NCI-H82 (cell line): ENCODE measurements at places on chromosomes 5 and 9.

DNA sequence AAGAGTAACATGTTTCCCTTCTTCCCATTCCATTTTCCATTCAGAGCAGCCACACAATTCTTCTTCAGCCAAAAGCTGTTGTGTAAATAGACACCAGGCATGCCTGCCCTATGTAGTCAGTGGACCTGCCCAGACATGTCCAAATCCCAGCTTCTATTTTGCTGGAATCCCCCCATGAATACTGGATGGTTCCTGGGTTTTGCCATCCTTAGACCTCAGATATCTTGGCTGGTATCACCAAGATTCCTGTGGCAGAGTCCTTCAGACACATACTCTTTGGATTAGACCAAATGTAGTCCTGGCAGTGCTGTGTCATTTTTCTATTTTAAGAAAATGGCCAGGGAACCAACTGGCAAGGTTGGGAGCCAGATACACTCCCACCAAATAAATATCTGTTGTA lies 10.3 kb downstream of the FST start:
- DNase-seq: no peak

GRCh38 chr9:21969011-21969940 lies 24.9 kb downstream of the CDKN2A start:
- no peak for DNase-seq

- DNase-seq: no peak
Observed at GRCh38 chr9:72579190-72579589, 57.8 kb downstream of the TMC1 start.

DNA sequence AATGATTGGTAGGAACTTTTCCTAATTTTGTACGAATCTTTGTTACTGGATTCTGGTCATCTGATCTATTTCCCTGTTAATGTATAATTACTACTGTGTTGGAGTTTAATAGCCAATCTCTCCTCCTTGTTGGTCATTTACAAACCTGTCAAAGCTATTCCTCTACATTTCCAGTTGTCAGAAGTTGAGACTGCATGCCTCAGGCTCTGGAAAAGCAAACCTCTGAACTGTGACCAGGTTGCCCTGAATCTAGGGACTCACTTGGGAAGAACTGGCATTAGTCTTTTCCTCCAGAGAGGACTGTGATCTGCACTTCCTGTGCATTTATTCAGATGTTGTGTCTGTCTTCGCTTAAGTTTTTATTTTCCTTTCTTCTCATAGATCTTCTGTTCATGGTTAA lies 16.1 kb downstream of the PDLIM4 start:
- DNase-seq: no peak

GRCh38 chr9:127411122-127411521 lies 13.1 kb upstream of the ZNF79 start:
- DNase-seq: no peak

DNA sequence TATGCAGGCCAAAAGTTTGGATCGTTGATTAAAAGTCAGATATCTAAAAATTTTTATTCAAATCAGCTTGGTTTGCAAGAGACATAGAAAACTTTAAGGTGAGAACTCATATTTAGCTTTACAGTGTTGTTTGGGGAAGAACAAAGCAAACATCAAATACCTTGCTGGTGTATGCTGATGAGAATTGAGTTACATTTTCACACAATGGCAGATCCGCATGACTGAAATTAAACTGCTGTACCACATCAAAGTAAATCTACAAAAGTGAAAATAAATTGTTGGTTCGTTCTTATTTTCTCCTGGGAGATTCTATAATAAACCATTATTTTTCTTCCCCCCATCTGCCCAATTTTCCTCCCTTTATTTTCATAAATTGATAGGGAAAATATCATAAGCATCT lies 198.2 kb upstream of the PCSK5 start:
- DNase-seq: no peak

DNA sequence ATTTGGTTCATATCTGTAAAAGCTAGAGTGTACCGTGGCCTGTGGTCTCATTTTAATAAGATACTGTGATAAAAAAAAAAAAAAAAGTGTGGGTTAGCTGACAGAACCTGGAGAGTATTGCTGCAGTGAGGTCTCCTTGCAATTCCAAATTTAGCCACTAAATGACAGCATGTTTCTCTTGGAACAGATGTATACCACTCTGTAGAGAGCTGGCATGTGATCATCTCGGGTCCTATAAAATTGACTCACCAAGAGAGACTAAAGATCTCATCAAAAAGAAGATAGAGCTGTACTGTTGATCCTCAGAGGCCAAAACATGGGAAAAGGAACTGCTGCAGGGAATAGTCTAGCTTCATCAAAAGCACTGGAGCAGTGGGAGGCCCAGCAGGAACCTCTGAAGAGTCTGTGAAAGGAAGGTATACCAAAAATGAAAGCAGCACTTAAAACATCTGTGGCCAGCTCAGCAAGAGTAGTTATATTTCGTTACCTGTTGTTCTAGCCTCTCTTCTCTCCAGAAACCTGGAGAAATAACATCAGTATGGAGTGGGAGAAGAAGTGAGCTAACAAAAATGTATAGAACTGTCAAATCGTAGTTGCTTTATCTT lies 826.8 kb downstream of the EFNA5 start:
- peak; percentile 17 for DNase-seq

DNA sequence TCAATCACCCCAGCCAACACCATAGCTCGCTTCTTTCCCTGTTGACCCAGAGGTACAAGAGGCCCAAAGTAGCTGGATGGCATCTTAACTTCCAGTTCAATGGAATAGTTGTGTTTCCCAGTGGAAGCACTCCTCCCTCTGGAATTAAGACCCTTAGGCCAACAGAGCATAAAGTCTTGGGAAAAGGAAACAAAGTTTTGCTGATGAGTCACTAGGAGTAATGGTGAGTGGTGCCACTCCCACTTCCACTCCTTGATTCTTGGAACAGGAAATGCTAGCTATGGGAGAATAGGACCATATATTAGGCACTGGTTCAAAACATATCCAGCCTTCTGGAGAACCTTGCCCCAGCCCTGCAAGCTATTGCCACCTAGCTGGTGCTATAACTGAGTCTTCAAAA lies 44.7 kb upstream of the LMX1B start:
- no peak for DNase-seq

DNA sequence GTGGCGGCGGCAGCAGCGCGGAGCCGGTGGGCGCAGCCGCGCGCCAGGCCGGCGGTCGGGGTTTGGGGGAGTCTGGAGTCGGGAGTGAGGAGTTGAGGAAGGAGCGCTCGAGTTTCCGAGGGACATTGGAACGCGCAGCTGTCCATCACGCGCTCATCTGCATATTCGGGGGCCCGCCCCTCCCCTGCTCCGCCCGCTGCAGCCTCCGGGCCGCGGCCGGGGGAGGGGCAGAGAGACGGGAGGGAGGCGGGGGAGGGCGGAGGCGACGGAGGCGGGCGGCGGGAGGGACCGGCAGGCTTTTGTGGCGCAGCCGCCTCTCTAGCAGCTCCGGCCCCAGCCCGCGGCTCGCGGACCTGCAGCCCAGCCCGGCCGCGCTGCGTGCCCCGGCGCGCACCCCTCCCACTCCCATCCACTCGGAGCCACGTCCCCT lies at the start of gene IRX2:
Gene IRX2 (minus strand): TSS at position 86 of the 430 bp plus-strand sequence. CDS start 264 bp downstream, outside the sequence.
- peak; percentile 92 for DNase-seq

GRCh38 chr5:6900247-6901227 lies 187.3 kb downstream of the TENT4A start:
- peak; percentile 88 for DNase-seq

DNA sequence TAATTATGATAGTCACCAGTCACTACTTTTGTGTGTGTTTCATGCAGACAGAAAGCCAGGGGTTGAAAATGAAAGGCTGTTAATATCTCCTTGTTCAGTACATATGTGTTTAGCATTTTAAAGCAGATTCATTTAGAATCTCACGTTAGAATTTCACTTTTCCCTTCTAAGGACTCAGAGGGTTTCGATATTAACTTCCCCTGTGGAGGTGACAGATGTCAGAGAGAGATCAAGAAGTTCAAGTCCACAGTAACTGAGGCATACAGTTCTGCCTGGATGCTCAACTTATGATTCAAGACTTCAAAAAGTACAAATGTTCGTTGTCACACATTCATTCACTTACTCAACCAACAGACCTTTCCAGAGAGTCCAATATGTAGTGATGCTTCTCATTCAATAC lies 251.1 kb downstream of the EBF1 start:
- no peak for DNase-seq

DNA sequence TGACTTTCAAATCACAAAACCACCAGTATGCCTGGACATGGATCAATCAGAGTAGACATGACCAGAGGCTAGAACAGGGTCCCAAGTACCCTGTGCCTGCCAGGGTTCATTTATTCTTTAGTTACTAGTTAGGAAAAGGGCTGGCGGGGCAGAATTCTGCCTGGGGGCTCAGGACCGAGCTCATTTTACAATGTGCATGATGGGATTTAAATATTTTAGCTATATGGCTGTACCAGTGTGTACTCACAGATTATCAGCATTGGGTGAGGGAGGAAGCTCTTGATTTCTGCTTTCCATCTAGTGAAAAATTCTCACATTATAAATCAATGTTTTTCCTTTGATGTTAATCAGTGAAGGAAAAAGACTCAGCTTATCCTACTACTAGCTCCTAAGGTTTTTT lies 1511.1 kb downstream of the EFNA5 start:
- no peak for DNase-seq

DNA sequence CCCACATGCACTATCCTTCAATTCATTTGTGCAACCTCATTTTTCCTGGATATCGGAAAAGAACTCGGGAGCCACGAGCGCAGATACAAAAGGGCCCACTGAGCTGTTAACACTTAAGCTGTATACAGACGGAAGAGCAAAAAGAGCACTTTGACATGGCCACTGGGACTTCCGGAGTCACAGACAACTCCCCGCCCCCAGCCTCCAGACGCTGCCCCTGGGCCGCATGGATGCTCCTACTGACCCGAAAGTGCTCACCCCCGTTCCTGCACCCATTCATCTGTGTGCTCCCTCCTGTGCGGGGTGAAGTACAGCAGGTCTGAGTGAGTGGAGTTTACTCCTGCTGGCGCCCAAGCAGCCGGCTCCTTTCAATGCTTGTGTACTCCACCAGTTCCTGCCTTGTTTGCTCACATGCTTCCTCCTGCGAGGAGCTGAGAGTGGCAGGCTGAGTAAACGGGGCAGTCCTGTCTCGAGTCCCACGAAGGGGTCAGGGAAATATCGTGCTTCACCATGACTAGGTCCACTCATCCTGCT lies 901.0 kb upstream of the CTNND2 start:
- no peak for DNase-seq

DNA sequence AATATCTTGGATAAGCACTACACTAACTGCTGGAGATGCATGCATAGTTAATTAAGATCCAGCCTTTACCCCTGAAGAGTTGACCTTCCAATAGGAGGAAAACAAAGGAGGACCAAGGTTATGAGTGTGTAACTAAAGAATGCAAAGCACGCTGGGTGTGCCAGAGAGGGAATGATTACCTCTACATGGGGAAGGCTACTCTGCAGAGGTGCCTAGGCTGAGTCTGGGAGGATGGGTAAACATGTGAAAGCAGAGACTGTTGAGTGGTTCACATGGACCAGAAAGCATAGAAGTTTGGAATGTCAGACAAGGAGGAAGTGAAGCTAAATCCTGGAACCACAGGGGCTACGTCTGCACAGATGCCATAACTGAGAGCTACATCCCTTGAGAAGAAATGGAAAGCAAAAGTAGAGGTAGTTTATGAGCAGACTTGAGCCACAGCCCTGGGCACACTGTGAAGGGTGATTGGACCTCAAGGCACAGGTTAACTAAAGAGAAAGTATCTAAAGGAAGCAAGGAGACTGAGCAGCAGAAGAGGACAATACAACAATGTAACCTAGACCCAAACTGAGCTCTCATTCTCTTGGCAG lies 176.2 kb downstream of the DENND1A start:
- DNase-seq: no peak

GRCh38 chr9:79700607-79701360 lies 129.0 kb downstream of the TLE4 start:
- no peak for DNase-seq

DNA sequence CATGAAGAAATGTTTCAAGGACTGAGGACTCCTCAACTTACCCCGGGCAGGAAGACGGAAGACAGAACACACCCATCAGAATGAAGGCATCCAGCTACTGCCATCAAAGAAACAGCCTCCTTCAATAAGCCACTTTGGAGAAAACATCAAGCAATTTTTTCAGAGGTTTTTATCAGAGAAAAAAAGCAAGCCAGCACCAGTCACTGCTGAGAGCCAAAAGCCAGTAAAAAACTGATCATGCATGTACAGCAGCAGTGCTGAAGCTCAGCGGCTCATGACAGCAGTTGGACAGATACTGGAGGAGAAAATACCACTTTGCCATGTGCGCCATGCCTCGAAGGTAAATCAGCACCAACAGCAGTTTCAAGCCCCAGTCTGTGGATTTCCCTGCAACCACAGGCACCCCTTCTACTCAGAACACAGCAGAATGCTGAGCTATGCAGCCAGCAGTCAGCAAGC lies 10.1 kb upstream of the ZNF484 start:
- DNase-seq: no peak

GRCh38 chr5:35306716-35307365 lies 76.6 kb upstream of the PRLR start:
- DNase-seq: no peak

DNA sequence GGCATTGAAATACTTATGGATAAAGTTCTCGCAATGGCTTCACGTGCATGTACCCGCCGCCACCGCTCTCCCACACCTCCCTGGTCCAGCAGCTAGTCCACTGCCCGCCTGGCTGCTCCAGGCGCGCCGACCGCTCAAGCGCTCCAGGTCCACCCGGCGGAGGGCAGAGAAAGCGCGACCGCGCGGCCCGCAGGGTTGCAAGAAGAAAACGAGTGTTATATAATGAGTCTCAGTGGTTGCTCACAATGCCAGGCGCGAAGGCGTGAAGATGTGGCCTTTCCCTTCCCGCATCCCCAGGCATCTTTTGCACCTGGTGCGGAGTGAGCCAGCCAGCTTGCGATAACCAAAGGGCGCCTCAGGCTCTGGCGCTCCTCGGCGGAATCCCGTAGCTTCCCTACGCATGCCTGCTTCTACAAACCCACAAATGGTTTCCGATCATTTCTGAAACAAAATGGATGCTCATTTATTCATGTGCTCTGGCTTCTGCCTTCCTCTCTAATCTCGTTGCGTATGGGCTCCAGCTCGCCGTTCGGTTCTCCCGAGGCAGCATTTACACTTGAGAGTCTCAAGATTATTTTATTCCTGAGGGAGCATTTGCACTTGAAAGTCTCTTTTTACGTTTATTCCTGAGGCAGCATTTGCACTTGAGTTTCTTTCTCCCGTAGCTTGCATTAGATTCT lies 25.7 kb downstream of the CDKN2A start:
- no peak for DNase-seq

GRCh38 chr5:89988129-89988810 lies 421.3 kb downstream of the CETN3 start:
- DNase-seq: no peak

- DNase-seq: no peak
Observed at GRCh38 chr9:27394154-27394825, 97.3 kb upstream of the EQTN start.

GRCh38 chr9:17134396-17135294 lies at the start of gene CNTLN:
Gene CNTLN (plus strand): TSS chr9:17135040. CDS start chr9:17135066, 26 bp downstream.
- peak; percentile 90 for DNase-seq

DNA sequence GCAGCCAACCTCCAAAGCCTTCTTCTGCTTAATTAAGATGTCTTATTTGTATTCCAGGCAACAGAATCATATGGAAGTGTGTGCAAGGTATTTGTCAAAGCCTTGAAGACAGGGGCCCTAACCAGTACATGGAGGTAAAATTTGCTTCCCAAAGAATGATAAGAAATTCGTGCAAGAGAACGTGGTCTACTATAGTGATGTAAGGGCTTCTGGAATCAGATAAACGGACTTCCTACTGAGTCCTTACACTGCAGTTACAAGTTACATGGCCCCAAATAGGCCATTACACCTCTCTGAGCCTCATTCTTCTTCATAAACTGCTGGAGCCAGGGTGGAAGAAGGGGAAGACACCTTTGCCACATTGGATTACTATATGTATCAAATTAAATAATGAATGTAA lies 15.9 kb upstream of the ISOC1 start:
- DNase-seq: no peak

GRCh38 chr9:93486268-93486667 lies 32.9 kb upstream of the FAM120AOS start:
- DNase-seq: no peak
